ENCODE measurements at places on chromosomes 5 and 9.
A peak's percentile ranks its signal among the peaks of the same experiment; 100 is the strongest.

GRCh38 chr5:112205846-112206245 is 213.2 kb downstream of the EPB41L4A start:
- no peak for DNase-seq

DNA sequence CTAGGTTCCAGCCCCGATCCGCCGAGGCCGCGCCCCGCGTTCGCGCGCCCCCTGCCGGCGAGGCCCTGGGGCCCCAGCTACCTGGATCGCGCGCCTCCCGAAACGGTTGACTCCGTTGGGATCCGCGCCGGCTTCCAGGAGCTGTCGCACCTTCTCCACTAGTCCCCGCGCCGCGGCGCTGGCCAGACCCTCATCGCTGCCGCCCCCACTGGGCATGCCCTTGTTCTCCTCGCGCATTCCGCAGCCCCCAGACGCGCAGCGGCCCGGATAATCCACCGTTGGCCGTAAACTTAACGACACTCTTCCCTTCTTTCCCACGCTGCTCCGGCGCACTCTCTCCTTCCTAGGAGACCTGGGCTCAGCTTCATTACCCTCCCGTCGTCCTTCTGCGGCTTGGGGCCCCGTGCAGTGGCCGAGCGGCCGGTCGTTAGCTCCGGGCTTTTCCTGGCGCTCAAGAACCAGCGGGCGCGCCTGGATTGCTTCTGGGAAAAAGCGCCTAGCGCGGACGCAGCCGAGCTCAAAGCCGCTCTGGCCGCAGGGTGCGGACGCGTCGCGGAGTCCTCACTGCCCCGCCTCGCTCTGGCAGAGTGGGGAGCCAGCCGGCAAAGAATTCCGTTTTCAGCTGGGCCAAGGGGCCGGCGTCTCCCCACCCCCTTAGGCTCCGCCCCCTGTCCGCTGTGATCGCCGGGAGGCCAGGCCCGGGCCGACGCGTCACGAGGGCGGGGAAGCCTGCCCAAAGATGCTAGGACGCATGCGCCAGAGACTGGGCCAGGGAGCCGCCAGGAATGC is at the start of gene CDKN2B:
Gene CDKN2B (minus strand): TSS at position 589 of the 789 bp plus-strand sequence. CDS start 352 bp downstream, at position 237.
- DNase-seq, result no peak

DNA sequence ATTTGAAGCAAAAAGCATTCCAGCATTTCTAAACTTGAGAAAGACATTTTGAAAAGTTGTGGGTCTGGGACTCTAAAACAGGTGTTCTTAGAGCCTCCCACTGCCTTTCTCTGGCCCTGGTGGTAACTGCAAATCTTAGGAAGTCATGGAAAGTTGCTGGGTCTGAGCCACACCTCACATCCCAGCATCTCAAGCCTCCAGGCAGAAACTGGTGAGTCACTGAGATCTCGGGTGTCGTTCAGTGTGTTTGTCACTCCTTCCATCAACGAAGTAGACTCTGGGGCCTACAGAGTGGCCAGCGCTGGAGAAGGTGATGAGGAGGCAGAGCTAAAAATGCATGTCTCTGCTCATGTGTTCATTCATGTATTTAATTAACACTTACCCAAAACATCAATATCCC is 59.6 kb upstream of the C5orf58 start:
- no peak for DNase-seq

DNA sequence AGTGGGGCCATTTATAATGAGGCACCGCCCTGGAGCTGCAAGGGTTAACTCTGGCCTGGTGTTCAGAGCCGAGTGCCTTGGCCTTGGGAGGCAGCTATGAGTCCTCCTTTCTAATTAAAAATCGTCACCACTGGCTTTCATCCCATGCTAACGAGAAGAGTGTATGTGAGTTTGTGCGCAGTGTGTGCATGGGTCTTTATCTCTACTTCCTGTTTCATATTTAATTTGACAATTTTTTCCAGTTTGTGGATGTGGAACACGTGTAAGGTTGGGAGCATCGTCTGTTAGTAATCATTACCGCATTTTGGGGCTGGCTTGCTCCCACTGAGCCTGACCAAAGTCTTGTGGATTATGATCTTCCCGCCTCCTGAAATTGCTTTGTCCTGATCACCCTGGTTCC is 76.4 kb downstream of the NDFIP1 start:
- DNase-seq, result no peak

DNA sequence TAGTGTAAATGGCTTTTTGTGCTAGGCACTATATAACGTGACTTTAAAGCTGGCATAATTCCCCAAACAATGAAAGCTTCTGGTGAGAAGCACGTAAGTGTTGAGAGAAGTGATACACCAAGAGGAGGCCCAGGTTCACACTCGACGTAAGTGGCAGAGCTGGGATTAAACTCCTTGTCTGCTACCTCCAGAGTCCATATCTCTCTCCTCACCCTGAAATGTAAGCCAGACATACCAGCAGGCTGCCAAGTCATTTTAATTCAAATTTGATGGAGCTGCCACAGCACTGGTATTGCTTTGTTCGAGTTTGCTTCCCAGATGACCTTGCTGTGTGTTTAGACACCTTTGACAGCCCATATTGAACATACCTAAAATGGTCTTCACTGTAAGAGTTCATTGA is 319.7 kb downstream of the GLIS3 start:
- no peak for DNase-seq

- DNase-seq, result no peak
These were observed 113.5 kb upstream of the PCA3 start for GRCh38 chr9:76650692-76651091.

DNA sequence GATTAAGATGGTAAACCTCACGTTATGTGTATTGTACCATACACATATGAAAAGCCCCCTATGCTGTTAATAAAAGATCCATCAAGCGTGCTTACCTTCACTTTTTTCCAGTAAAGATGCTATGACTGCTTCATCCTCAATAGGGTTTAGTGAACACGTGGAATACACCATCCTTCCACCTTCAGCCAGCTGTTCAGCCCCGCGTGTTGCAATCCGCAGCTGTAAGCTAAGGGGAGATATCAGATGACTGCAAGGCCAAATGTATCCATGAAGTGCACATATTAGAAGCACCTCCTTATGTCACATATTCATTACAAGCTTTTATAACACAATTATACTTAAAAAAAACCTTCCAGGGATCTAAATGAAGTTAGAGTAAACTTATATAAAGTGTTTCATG is 16.2 kb downstream of the NSUN2 start:
- DNase-seq, result no peak

- DNase-seq, result no peak
These were observed 29.0 kb upstream of the CDH18 start for GRCh38 chr5:20017021-20017420.

- DNase-seq, result peak; percentile 55
These were observed 47.3 kb downstream of the RASGEF1C start for GRCh38 chr5:180161420-180162303.

GRCh38 chr9:84339962-84340361 is 596 bp downstream of the SLC28A3 start:
- no peak for DNase-seq

DNA sequence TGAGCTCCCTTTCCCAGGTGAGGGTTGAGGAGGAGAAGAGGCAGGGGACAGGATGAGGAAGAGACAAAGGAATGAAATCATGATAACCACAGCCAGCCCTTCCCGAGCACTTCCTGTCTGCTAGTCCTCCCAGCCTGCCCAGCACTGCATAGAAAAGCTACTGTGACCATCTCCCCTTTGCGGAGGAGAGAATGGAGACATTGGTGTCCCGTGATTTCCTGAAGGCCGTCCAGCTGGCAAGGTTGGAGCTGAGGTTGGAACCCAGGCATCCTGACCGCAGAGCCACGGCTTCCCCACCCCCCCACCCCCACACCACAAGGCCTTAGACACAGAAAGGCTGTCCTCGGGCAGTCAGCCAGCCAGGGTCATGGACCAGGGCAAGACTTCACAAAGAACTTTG is 131.1 kb upstream of the ICE1 start:
- DNase-seq, result no peak

DNA sequence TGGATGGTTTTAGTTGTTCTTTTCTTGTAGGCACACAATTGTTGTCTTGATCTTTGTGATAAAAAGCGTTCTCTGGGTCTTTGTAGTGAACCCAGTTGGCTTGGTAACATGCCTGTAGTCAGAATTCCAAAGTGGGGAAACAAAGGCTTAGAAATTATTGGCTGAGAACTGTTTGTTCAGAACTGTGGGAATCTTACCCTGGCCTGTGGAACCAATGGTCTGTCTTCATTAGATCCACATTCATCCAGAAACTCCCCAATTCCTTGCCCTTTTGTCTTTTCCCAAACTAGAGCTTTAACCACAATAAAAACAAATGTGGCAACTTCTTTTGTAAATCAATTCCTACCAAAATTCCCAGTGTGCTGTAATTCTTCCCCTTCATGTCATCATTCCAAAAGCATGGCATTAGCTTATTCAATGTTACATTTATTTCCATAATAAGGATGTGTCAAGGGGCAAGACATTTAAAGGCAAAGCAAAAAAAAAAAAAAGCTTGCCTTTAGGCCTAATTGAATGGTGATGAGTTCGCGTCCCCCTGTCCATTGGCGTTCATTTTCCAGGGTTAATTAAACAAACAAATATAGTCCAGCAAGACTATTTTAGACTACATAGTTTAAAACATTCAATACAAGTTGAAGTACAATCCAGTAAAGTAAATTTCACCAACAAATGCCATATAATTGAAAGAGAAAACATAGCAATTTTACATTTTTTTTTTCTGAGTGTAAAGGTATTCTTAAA is 249.8 kb upstream of the ZNF608 start:
- no peak for DNase-seq

DNA sequence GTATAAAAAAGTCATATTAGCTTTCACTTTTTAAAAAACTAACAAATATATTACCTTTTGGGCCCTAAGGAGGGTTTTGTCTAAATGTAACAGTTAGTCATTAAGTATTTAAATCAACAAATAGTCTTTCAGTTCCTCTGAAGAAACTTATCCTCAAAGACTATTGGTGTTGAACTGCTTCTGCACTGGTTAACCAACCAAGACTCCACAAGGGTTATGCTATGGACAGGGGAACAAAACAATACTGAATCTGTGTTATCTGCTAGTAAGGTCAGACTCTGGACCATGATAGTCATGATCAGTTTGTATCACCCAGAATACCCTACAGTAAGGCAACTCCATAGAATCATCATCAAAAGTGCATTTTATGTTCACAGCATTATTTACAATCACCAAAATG is 42.4 kb downstream of the SETX start:
- no peak for DNase-seq

- DNase-seq, result peak; percentile 96
These were observed 37.3 kb downstream of the STK10 start for GRCh38 chr5:172150514-172151425.

DNA sequence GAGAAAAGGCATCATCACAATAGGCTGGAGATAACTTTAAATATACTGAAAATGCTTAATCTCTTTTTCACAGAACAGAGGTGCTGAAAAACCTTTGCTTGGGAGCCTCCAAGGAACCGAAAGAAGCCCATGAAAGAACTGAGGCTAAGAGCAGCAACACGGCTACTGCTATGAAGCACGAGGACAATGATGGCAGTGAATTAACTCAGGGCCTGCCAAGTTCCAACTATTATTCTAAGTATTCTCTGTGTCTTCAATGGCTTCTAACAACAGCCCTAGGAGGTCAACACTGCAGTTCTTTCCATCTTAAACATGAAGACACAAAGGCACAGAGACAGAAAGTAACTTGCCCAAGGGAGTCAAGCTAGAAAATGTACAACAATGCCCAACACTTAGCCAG is 293.0 kb upstream of the DAP start:
- DNase-seq, result no peak

- DNase-seq, result peak; percentile 68
These were observed 46.4 kb downstream of the ANXA2R start for GRCh38 chr5:42993516-42994245.

GRCh38 chr5:73182307-73182706 is 9.3 kb downstream of the TMEM174 start:
- DNase-seq, result no peak

DNA sequence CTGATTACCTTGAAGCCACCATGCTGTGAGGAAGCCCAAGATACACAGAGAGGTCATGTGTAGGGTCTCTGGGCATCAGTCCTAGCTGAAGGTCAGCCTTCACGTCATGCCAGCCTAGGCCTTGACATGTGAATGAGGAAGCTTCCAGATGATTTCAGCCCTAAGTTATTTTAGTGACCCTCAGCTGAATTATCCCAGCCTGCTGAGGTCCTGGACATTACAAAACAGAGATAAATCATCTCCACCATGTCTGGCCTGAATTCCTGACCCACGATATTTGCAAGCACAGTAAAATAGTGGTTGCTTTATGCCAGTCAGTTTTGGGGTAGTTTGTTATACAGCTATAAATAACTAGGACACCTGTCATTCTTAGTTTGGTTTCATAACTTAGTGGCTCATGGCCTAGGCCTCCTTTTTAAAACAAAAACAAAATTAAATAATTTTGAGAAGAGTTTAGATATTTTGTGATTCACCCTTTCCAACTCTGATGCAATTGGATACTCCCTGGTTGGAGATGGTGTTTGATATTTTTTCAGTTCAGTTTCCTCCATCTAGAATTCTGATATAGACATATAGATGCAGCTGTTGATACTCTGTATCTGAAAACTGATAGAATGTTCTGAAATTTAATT is 571.3 kb upstream of the CLINT1 start:
- DNase-seq, result no peak

- DNase-seq, result no peak
These were observed 17.4 kb upstream of the IL13 start for GRCh38 chr5:132640613-132641012.

GRCh38 chr5:57408714-57409113 is 73.9 kb downstream of the ACTBL2 start:
- no peak for DNase-seq

DNA sequence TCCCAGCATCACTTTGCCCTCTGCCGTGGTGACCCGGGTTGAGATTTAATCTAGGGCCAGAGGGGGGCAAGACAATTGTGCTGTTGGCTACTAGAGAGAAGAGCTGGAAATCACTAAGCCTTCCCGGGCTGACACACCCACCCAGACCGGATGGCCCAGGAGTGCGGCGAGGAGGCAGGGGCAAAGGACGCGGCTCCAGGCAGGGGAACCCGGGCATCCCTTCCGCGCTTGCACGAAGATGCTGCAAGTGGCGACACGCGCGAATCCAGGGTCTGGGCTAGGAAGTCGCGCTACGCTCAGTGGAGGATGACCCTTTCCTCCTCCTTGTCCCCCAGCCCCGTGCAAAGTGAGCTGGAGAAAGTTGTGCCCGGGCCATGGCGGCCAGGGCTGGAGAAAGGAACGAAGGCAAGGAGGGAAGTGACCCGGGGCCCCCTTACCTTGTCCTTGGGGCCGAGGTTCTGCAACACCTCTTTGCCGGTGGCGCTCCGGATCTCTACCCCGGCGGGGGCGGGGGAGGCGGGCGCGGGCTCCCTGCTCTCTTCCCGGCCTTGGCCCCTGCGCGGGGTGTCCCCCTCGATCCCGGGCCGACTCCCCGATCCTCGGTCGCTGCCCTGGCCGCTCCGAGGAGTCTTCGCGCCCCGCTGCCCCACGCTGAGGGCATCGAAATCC is 693 bp downstream of the DPYSL3 start:
- no peak for DNase-seq
